ENCODE measurements at places on chromosomes 4 and X. TPM values are rescaled to one million over a fixed set of nuclear protein-coding genes. Genes with fewer than 3 reads are reported as not detected.

The SERTM2 gene
- total RNA-seq, result not detected

The CUL4B gene
- 39.1 TPM for total RNA-seq

The ZNF157 gene
- 0.15 TPM for total RNA-seq

The SGMS2 gene
- 0.37 TPM for total RNA-seq

The TLL1 gene
- 0.05 TPM for total RNA-seq

All from T-helper 1 cell treated with Interleukin-12 subunit alpha and Interleukin-12 subunit beta and Interleukin-4 antibody, amounts not matched to agents 30 ng/mL and 1 ng/mL, for 36 hours (primary cell).